ENCODE measurements at places on chromosomes 4 and X. TPM values are rescaled to one million over a fixed set of nuclear protein-coding genes. Genes with fewer than 3 reads are reported as not detected.

GRCh38 chr4:136687118-136687517 is 845.2 kb downstream of the PCDH18 start:
- H3K27ac ChIP-seq = no peak overlapping the region
- H3K4me1 ChIP-seq = no peaks in the 10 kb centered on the region
- no peak for DNase-seq
- no peaks in the 10 kb centered on the region for H3K36me3 ChIP-seq
- no peak overlapping the region for H3K4me3 ChIP-seq

DNA sequence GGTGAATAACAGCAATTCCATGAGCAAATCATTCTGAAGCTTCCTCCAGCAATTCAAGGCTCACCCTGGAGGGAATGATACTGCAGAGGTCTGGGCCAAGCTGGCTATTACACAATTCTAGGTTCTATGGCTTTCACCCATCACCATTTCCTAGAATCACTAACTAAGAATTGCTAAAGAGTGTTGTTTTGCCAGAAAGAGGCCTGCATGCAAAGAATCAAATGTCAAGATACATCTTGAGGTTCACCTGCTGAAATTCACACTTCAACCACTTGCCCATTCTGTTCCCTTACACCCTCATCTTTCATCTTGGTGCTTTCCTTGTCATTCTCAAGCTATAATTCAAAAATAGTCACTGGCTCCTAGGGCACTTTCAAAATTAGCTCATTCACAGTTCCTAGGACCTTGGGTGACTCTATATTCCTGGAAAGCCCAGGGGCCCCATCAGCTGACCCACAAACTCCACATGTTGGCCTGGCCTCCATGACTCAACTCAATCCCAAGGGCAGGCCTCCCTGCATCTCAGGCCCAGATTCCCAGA is 7.0 kb downstream of the APBB2 start:
- no peak for DNase-seq
- peak overlapping the region; percentile 29 for H3K4me3 ChIP-seq
- H3K27ac ChIP-seq = peak overlapping the region; percentile 80
- peaks cover 11% of the 10 kb centered on the region for H3K4me1 ChIP-seq
- H3K27me3 ChIP-seq = peaks cover 14% of the 10 kb centered on the region

- no peak overlapping the region for H3K27ac ChIP-seq
- no peak overlapping the region for H3K4me3 ChIP-seq
- DNase-seq = no peak
- H3K36me3 ChIP-seq = peaks cover 13% of the 10 kb centered on the region
- no peaks in the 10 kb centered on the region for H3K4me1 ChIP-seq
- peaks cover 1% of the 10 kb centered on the region for H3K27me3 ChIP-seq
These were observed 8.6 kb downstream of the FAM200B start for GRCh38 chr4:15690020-15690809.

GRCh38 chr4:158042591-158043030 is 130.2 kb downstream of the GASK1B start:
- H3K27me3 ChIP-seq = no peaks in the 10 kb centered on the region
- no peak for DNase-seq
- H3K27ac ChIP-seq = no peak overlapping the region
- no peaks in the 10 kb centered on the region for H3K36me3 ChIP-seq

GRCh38 chr4:515251-515650 is 16.2 kb downstream of the PIGG start:
- H3K4me3 ChIP-seq = no peak overlapping the region
- no peak for DNase-seq
- H3K36me3 ChIP-seq = peaks cover 71% of the 10 kb centered on the region
- H3K27me3 ChIP-seq = no peaks in the 10 kb centered on the region

DNA sequence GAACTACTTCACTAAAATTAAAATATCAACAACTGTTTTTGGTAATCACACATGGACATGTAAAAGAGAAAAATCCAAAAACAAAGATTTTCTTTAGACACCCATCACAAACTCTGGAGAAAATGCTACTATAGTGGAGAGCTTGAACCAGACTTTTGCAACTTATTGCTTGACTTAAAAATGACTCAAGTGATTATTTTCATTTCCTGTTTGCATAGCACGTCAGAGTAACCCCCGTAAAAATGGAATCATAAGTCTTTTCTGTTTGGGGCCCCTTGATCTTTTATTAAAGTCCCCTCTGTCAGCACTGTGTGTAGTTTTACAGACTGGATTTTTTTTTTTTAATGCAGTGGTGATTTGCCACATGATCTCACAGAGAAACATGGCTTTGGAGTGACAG is 79.5 kb downstream of the PRKG2 start:
- H3K4me1 ChIP-seq = no peaks in the 10 kb centered on the region
- H3K27me3 ChIP-seq = no peaks in the 10 kb centered on the region

- peaks cover 35% of the 10 kb centered on the region for H3K27me3 ChIP-seq
- H3K4me3 ChIP-seq = no peak overlapping the region
- no peaks in the 10 kb centered on the region for H3K4me1 ChIP-seq
These were observed 9.9 kb downstream of the CRMP1 start for GRCh38 chr4:5882947-5883346.

Gene ITIH6
- not detected for total RNA-seq

- peaks cover 41% of the 10 kb centered on the region for H3K4me1 ChIP-seq
- peaks cover 7% of the 10 kb centered on the region for H3K36me3 ChIP-seq
- peaks cover 21% of the 10 kb centered on the region for H3K27me3 ChIP-seq
- H3K27ac ChIP-seq = peak overlapping the region; percentile 95
- DNase-seq = peak; percentile 44
These were observed 134.5 kb upstream of the KLF3 start for GRCh38 chr4:38529189-38530115.

DNA sequence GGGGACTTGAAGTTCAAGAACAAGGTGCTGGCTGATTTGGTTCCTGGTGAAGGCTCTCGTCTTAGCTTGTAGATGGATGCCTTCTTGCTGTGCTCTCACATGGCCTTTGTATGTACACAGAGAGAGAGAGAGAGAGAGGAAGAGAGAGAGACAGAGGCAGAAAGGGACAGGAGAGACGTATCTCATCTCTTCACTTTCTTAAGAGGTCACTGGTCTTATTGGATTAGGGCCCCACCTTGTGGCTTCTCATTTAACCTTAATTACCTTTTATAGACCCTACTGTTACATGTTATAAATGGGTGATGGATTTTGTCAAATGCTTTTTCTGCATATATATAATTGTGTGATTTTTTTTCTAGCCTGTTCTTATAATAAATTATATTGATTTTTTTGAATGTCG is 1444.2 kb downstream of the ADGRL3 start:
- DNase-seq = no peak
- no peaks in the 10 kb centered on the region for H3K36me3 ChIP-seq
- H3K27ac ChIP-seq = no peak overlapping the region
- no peaks in the 10 kb centered on the region for H3K4me1 ChIP-seq
- H3K4me3 ChIP-seq = no peak overlapping the region

Gene PDLIM3
- total RNA-seq = not detected

- H3K4me1 ChIP-seq = peaks cover 99% of the 10 kb centered on the region
- peaks cover 76% of the 10 kb centered on the region for H3K36me3 ChIP-seq
- DNase-seq = peak; percentile 45
- H3K27me3 ChIP-seq = no peaks in the 10 kb centered on the region
These were observed 10.1 kb downstream of the WDR1 start for GRCh38 chr4:10106421-10107039.

DNA sequence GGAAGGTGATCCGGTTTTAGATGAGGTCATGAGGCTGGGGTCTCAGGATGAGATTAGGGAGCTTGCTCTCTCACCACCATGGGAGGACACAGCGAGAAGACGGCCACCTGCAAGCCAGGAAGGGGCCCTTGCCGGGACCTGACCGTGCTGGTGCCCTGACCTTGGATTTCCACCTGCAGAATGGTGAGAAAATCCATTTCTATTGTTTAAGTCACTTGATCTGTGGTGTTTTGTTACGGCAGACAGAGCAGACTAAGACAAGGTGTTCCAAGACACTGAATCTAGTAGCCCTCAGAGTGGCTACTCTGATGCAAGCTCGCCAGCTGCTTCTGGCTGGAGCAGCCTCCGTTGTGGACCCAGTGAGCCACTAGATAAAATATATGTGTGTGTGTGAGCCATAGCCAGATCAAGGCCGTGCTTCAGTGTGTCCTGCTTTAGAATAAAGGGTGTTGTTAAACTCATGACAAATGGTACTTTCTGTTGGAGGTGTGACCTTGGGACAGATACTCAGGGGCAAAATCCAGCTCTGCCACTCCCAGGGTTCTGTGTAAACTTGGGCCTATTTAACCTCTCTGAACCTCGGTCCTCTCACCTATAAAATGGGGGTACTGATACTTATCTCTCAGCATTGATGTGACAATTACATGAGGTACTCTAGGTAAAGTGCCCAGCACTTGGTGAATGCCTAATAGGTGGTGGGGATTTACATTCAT is 67.9 kb upstream of the STX18 start:
- H3K4me1 ChIP-seq = no peaks in the 10 kb centered on the region
- H3K27me3 ChIP-seq = peaks cover 1% of the 10 kb centered on the region
- no peak overlapping the region for H3K27ac ChIP-seq
- no peak overlapping the region for H3K4me3 ChIP-seq

Gene FSTL5
- total RNA-seq = not detected

Gene HELT
- not detected for total RNA-seq

GRCh38 chr4:113645771-113646441 is 115.6 kb downstream of the CAMK2D start:
- H3K27ac ChIP-seq = no peak overlapping the region
- H3K4me3 ChIP-seq = no peak overlapping the region
- DNase-seq = no peak
- no peaks in the 10 kb centered on the region for H3K27me3 ChIP-seq

GRCh38 chrX:43808231-43808630 is 74.0 kb downstream of the MAOB start:
- DNase-seq = no peak
- H3K36me3 ChIP-seq = no peaks in the 10 kb centered on the region
- no peak overlapping the region for H3K27ac ChIP-seq
- H3K4me3 ChIP-seq = no peak overlapping the region

- H3K4me1 ChIP-seq = no peaks in the 10 kb centered on the region
- H3K27ac ChIP-seq = no peak overlapping the region
- H3K4me3 ChIP-seq = no peak overlapping the region
- DNase-seq = no peak
These were observed 95.4 kb downstream of the GPR143 start for GRCh38 chrX:9670136-9670814.

Gene ADGRA3
- total RNA-seq = 19.8 TPM

Gene TMEM271
- total RNA-seq = not detected

Gene TEX13D
- 0.05 TPM for total RNA-seq

DNA sequence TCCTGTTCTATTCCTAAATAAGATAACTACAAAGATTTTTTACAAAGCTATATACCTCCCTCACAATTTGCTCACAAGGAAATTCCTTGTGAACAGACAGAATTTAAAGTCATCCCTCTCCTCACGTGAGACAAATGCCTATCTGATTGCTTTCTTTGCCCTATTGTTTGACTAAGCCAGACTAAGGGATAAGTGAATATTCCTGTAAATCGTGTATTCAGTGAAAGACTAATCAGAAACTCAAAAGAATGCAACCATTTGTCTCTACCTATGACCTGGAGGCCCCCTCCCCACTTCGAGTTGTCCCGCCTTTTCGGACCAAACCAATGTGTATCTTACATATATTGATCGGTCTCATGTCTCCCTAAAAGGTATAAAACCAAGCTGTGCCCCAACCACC is 15.3 kb upstream of the ZBTB33 start:
- H3K4me3 ChIP-seq = no peak overlapping the region
- H3K4me1 ChIP-seq = no peaks in the 10 kb centered on the region
- no peak overlapping the region for H3K27ac ChIP-seq
- no peaks in the 10 kb centered on the region for H3K36me3 ChIP-seq
- no peaks in the 10 kb centered on the region for H3K27me3 ChIP-seq

Gene GPR173
- not detected for total RNA-seq

Data from activated T-helper 1 cell treated with anti-CD3 and anti-CD28 coated beads, Interleukin-12 subunit alpha, Interleukin-12 subunit beta, Interleukin-2, Interleukin-4 antibody, amounts not matched to agents 30 ng/mL and 10 ng/mL and 1 ng/mL, durations not matched to agents 14 hours and 24 hours and 36 hours (primary cell).